ENCODE measurements at places on chromosomes 3 and 15.
A peak's percentile ranks its signal among the peaks of the same experiment; 100 is the strongest.

DNA sequence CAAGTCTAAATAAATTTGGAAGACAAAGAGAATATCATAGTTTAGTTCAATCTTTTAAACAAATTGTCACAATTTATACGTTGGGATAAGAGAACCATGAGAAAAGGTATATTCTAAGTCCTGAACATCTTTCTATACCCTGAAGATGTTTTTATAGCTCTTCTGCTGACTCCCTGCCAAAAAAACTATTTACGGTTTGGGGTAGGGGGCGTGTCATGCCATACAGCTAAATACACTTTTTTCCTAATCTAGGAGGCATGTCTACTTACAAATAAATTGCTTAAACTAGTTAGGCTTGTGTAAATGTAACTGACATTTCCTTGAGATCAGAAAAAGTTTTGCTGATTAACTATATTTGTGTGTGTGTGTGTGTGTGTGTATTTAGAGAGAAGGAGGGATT is 163.3 kb downstream of the PGPEP1L start:
- DNase-seq = no peak

GRCh38 chr3:149468504-149469212 is 5.8 kb upstream of the TM4SF4 start:
- DNase-seq = no peak

GRCh38 chr3:138461896-138462295 is 27.5 kb downstream of the ESYT3 start:
- DNase-seq = no peak

DNA sequence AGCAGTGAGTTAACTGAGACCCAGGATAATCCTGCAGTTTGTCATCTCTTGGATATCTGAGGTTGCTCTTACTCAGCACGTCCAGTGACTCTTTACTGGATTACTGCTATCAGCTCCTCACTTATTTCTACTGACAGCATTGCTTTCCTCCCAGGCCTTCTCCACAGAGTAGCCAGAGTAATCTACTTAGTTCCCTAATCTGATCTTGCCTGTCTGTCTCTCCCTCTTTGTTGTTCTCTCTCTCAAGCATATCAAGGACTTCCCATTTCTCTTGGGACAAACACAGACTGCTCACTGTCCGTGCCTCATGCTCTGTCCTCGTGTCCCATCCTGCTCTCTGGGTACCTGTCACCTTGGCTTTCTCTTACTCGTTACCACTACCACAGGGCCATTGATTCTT is 376.2 kb downstream of the FEZF2 start:
- no peak for DNase-seq

- no peak for DNase-seq
Measured at GRCh38 chr3:31968369-31968926, 12.6 kb downstream of the OSBPL10 start.

DNA sequence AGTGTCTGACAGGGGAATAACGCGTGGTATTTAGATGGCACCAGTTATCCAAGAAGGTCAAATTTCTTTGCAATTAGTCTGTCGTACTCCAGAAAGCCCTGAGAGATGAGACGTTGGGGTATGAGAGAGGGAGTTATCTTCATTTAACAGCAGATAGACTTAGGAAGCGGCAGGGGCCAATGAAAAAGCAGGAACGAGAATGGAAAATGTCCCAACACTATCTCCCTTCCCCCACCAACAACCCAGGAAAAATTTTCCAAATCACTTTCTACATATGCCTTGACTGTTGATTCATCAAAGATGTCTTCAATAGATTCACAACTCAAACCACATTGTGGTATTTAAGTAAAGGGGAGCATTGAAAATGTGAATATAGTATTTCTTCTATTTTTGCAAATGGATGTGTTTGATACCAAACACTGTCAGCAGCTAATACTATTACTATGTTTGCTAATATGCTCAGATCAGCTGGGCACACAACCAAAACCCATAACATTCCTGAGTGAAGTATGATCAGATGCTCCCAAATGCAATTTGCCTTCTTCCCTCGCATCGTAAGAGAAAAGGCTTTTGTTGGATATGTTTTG is 13.3 kb upstream of the GREM1 start:
- DNase-seq = no peak

DNA sequence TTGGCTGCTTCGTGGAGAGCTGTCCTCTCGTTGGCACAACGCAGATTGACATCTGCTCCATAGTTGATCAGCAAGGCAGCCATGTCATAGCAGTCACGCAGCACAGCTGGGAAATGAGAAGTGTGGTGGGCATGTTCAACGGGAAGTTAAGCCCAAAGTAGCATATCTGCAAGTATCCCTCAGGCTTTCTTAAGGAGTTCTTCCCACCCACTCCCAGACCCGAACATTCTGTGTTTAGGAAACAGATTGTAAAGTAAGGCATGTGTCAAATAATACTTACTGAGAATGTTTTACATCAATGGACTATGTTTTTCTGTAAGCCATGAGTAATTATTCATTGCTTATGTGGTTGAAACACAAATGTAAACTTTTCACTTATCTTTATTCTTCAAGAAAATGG is 9.2 kb downstream of the ASB14 start:
- DNase-seq = no peak

GRCh38 chr15:57731530-57732103 is 25.1 kb downstream of the POLR2M start:
- DNase-seq = no peak

DNA sequence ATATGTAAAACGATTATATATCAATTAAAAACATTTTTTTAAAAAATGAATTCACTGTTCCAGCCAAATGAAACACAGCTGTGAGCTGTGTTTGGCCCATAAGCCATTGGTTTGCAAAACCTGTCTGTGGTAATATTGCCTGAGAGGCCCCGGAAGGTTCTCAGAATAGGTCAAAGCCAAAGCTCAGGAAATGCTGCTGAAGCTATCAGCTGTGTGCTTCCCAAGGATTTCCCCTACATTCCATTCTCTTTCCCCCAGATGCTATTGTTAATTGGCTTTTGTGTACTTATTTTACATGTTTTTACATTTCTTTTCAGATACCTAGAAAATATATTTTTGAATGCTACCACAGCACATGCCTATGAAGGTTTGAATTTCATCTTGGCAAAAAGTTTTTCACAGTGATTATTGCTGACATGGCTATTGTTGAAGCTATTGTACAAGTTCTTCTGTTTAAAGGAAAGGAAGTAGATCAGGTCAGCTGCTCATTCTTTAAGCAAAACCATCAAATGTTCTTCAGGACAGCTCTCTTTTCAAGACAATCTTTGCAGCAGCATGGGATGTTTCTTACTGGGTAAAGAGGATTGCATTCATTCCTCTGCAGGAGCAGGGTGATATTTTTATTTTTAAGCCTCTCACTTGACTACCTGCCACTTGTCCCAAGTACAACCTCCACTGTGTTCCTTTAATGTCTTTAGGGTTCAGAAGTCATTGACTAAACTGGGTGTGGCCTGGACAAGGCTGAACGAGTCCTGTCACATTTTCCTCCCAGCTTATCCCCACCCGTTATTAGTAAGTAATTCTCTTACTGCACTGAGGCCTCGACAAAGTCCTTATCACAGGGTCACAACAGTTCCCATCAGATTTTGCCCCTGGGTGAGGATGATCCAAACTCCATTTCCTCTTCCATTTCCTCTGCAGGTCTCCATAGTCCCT is 26.3 kb upstream of the BNC1 start:
- no peak for DNase-seq

GRCh38 chr3:50502225-50502583 is 1.2 kb downstream of the CACNA2D2 start:
- no peak for DNase-seq

DNA sequence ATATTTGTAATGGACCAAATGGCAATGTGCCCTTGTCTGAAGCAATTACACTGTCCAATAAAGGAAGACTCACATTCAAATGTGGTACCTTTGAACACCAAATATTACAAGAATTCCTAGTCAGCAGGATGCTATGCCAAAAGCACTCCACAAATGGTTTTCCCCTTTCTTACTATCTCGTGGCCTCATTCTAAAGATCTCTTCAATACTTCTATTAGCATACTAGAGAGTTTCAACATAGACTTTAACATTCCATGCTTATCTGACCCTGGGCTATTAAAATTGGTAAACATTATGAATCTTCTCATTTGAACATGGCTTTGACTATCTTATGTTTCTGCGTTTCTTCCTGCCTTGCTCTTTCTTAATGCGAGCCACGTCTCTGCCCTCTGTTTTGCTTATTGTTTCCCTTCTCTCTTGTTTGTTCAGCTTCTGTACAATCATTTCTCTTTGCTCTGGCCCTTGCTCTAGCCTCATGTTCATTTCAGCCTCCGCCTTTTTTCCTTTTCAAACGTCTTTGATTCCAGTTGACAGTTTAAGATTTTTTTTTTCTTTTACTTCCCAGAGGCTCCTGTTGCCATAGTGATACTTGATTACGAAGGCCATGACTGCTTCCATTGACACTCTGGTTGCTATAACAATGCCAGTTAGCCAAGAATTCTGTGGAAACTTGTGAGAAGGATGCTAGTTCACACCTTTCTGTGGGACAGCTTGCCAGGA is 49.5 kb upstream of the SLC9A9 start:
- no peak for DNase-seq

- DNase-seq = no peak
Measured at GRCh38 chr3:42314411-42314810, 48.4 kb upstream of the CCK start.

DNA sequence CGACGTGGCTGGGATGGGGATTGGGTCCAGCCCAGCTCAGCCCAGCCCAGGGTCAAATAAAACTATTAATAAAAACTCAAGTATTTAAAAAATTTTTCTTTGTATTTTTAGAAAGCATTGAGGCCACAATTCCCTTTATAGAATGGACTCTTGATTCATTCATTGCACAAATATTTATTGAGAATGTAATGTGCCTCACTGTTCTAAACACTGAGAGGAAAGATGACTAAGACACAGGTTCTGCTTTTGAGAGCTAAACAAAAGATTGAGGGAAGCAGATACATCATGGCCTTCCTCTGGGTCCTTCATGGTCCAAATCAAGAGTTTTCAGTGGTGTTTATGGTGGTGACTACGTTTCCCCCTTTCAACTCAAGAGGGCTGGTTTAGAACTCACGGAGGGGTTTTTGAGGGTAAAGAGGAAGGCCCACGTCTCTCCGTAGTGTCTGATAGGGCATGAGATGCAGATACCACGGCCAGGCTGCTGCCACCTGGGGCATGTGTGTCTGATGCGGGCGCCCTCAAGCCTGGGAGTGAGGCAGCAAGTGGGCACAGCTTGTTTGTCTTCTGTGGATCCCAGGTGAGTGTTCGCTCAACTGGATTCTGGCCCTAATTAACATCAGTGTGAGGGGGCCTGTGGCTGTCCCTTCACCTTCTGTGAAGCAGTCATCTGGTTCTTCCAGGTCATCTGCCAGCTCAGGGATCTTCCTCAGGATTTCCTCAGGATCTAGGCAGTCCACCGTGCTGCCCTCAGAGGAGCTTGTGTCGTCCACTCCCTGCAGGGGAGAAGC is 73.5 kb upstream of the SCN5A start:
- no peak for DNase-seq

GRCh38 chr3:6799264-6799915 is 61.5 kb upstream of the GRM7 start:
- DNase-seq = no peak

DNA sequence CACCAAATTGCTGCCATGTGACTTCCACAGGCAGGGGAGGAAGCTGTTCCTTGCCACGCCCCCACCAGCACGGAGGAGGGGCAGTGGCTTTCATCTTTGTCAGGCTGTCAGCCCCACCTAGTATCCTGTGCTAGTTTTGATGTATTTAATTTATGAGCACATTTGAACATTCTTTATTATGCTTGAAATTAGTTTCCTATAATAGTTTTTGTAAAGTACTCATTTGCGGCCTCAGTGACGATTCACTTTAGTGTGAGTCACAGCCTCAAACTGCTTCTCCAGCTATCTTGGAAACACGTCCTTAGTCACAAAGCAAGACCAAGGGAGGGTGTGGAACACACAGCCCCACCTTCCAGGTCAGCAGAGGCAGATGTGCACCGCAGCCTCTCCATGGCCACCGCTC is 239.9 kb upstream of the ATP10A start:
- no peak for DNase-seq

- no peak for DNase-seq
Measured at GRCh38 chr3:10706156-10706739, 109.8 kb upstream of the SLC6A11 start.

DNA sequence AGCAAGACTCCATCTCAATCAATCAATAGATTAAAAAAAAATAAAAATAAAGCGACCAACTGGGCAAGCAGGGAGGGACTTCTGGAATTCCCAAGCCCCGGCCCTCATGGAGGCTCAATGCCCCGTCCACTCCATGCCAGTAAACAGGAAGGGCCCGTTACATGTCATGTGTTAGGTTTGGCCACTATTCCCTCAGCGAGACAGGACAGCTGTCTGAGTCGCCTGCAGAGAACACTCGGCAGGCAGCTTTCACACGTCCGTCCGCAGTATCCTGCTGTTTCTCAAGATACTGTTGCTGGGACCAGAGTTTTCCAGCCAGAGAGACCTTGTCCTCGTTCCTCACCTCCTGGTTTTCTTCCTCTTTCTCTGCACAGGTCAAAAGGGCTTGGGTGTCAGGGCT is 18.0 kb downstream of the TMEM44 start:
- no peak for DNase-seq

DNA sequence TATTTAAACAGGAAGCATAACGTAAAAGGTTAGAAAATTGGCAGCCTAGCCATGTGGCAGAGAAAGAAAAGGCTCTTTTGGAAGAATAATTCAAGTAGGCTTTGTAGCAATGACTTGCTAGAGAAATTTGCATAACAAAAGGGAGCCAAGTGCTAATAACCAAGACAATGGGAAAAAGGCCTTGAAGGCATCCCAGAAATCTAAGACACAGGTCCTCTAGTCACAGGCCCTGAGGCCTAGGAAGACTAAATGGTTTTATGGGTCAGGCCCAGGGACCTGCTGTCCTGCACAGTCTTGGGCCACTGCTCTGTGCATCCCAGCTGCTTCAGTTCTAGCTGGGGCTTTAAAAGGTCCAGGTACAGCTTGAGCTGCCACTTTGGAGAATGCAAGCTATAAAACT is 78.5 kb downstream of the FGF7 start:
- DNase-seq = no peak

GRCh38 chr3:107198581-107199181 is 178.6 kb upstream of the CCDC54 start:
- no peak for DNase-seq

GRCh38 chr3:100048248-100048647 is 66.1 kb downstream of the FILIP1L start:
- DNase-seq = no peak

- no peak for DNase-seq
Measured at GRCh38 chr15:67103432-67103831, 38.0 kb downstream of the SMAD3 start.

GRCh38 chr3:108177536-108177935 is 44.7 kb downstream of the IFT57 start:
- no peak for DNase-seq

GRCh38 chr3:157436583-157437291 is at the start of gene PTX3:
Gene PTX3, plus strand, starts transcription at chr3:157436850. Its CDS starts 84 bp downstream, at chr3:157436934.
- DNase-seq = peak; percentile 43
